ENCODE measurements at places on chromosomes 5 and 9.

DNA sequence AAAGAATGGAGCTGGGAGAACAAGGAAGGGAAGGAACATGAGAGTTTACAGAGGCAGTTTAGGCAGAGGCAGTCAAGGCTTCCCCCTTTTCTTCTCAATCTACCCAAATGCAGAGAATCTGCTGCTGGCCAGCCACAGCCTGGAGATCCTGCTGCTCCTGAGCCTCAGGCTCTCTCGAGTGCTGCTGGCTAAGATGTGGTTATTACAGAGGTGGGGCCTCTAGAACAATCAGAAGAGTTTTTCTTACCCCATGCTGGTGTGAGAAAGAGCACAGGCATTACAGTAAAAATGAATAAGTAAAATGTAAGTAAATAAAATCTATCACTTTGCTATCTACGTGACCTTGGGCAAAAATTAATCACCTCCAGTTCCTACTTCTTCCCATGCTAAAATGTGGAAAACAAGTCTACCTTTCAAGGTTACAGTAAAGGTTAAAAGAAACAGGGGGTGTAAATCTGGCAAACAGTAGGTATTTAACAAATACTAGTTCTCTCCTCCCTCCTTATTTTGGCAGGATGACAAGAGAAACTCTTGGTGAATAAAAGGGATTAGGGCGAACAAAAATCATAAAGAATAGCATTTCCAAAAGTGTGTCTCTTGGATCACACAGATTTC, 31.1 kb downstream of the FBXW11 start:
- DNase-seq = no peak

GRCh38 chr9:129868872-129869486, 33.7 kb downstream of the USP20 start:
- no peak for DNase-seq

DNA sequence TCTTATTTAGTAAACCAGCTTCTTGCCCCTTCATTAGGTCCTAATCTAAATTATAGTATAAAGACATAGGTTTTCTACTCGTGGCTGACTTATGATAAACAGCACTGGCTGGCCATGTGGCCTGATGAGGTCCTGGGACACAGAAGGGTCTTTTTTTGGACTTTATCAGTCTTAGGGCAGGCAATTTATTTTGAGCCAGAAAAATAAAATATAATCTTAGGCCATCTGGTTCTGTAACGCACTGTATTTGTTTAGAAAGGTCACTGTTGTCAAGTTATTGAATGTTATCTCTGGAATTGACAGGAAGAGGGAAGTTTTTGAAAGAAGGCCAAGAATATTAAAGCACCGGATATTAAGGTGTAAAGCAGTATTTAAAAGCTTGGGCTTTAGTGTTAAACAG, 53.9 kb downstream of the RFX3 start:
- no peak for DNase-seq

DNA sequence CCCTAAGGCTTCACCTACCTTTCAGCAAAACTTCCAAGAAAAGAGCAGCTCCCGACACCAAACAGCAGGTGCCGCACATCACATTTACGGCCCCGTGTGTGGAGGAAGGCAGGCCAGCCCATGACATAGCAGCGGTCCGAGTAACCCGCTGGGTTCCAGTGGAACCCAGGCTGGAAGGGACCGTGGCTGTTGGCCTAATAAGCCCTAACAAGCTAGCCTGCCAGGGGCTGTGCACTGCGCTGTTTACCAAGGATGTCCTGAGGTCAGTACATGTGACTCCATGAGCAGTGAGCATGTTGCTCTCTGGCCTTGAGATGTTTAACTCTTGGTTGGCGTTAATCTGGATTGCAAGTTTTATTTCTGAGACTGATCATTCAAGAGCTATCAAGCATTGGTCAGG, 131.5 kb downstream of the FSTL4 start:
- DNase-seq = no peak

GRCh38 chr9:36037549-36038122, 923 bp downstream of the RECK start:
- no peak for DNase-seq

GRCh38 chr5:33166522-33166921, 274.2 kb upstream of the TARS1 start:
- DNase-seq = no peak

DNA sequence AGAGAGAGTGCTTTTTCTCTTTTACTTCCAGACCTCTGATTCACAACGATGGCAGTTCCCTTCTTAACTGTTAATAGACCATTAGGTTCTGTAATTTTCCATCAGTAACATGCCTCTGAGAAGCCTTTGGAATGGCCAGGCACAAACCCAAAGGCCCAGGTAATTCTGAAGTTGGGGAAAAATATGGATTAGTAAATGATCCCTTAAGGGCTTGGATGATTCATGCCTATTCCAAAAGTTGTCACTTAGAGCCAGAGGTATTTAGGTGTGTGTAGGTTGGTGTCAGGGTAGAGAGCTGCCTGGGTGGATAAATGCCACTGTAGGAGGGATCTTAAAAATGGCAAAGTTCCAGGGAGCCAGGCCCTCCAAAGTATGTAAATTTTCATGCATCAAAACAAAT, 228.8 kb downstream of the PLK2 start:
- DNase-seq = no peak

DNA sequence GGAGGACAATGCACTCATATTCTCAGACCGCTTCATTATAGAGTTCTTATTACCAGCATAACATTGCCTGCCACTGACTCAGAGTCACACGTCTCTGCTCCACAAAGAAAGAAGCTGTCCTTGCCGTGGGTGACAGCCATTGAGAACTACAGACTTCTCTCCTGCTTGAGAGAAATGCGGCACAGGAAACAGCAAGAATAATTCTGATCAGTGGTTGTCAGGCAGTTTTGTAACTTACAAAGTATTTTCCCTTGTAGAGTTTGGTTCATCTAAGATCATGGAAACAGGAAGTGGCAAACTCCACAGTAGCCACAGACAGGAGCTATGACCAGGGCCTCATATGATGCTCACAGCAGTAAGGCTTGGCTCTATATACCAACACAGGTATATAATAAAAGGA, 47.0 kb downstream of the KCNV2 start:
- no peak for DNase-seq

DNA sequence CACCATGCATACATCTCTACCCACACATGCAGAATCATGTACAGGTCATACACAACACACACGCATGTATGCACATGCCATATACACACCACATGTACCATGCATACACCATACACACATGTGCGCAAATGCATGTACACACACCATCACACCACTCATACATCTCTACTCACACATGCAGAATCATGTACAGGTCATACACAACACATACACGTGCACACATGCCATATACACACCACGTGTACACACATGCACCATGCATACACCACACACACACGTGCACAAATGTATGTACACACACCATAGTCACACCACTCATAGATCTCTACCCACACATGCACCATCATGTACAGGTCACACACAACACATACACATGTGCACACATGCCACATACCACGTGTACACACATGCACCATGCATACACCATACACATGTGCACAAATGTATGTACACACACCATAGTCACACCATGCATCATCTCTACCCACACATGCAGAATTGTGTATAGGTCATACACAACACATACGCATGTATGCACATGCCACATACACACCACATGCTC, 14.0 kb downstream of the GRIN1 start:
- no peak for DNase-seq

GRCh38 chr5:1329111-1329579, 15.8 kb downstream of the CLPTM1L start:
- no peak for DNase-seq

DNA sequence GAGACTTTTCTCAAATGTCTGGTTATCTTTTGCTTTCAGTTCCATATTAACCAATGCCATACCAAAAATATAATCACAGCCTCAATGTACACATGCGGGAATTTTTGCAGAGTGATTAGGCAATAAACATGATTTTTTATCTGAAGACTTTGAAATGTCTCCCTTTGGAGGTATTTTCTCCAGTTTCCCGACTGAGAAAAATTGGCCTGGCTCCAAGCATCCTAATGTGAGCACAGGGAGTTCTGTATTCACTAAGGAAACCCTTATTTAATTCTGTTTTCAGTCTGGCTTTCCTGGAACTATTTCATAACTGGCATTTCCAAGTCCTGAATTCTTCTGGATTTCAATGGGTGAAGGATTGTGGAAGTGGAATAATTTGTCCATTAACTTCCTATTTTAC, 8.5 kb downstream of the HCN1 start:
- DNase-seq = no peak

- DNase-seq = no peak
Measured at GRCh38 chr9:131747352-131747751, 7.5 kb upstream of the RAPGEF1 start.

- no peak for DNase-seq
Measured at GRCh38 chr9:20358207-20358606, 264.1 kb downstream of the MLLT3 start.

DNA sequence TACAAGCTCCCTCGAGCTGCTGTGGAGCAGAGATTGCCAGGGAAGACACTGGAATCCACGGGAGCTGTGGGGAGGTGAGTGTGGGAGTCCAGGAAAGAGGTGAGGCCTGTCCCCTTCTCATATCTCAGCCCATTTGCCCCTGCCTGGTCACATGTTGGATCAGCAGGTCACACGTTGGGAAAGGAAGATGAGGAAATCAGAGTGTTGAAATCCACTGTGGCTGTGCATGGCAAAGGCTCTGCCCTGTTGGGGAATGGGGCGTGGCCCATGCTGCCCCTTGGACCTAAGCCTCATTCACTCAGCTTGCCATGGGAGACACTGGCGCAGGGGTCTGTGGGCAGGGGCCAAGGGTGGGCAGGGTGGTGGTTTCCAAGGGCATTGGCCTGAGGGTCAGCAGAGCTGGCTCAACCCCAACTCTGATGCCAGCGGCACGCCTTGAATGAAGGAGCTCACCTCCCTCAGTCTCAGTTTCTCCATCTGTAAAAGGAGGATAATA, 85.4 kb upstream of the CPEB4 start:
- no peak for DNase-seq

GRCh38 chr5:173178369-173178910, 34.1 kb downstream of the BNIP1 start:
- no peak for DNase-seq

DNA sequence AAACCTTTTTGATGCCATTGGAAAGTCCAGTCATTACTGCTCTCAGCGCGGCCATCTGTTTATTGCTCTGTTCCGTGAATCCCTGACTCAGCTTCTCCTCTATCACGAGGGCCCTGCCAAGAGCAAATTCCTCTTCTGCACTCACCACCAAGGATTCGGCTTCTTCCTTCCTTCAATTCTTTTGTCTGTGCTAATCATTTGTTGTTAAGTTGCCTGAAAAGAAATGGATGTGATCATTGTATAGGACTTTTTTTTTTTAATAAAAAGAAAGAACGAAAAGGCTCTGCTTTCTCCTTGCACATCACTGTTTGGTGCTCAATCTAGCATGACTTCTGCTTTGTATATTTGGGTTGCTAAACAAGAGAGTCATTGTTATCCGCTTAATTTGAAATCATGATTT, 128.7 kb upstream of the PIK3R1 start:
- peak; percentile 76 for DNase-seq

GRCh38 chr9:96686638-96687335, 31.7 kb upstream of the PRXL2C start:
- peak; percentile 19 for DNase-seq

DNA sequence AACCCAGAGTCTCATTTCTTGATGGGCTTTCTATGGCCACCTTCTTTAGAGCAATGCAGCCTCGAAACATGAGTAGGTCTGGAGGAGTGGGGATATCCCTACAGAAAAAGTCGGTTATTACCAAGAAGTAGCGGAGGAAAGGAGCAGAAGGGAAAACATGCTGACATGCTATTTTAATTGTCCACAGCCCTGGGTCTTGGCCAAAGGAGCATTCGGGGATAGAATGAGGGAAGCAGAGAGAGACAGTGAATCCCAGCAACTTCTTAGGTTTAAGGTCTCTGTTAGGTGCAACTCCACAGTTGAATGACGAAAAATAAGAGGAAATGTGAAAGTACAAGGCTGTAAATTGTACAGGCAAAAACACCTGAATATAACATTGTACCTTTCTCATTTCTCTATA, 506.7 kb upstream of the CDH18 start:
- DNase-seq = no peak

GRCh38 chr5:73274881-73275663, 102.1 kb downstream of the TMEM174 start:
- DNase-seq = no peak

DNA sequence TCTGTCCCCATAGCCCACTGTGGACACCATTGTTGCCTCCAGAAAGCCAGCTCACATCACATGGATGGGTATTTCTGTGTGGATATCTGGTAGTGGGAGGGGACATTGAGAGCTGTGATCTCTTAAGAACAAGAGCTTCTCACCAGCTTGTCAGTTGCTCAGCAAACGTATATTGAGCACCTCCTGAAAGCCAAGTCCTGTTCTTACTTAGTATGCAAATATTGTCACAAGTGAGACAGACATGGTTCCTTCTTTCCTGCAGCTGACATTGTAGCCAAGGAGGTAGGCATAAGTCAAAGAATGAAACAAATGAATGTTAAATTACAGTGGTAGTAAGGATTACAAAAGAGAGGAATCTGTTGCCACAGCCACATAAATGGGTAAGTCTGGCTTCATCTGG, 3.8 kb downstream of the TCOF1 start:
- no peak for DNase-seq

GRCh38 chr9:13705918-13706317, 426.4 kb upstream of the MPDZ start:
- peak; percentile 87 for DNase-seq

DNA sequence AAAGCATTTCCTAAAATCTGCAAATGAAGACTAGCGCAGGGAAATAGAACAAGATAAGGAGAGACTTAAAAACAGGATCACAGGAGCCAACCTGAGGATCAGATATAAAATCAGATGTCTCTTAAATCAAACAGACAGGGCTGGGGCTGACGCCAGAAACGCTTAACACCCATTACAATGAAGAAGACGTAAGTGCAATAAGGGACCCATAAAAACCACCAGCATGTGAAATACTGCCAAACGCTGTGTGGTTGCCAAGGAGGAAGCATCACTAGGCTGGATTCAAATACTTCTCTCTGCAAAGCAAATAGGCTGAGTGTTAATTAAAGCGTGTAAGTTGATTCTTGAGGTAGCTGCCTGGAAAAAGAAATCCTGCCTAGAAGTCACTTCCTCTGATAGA, 74.4 kb upstream of the ATP10B start:
- DNase-seq = no peak

- no peak for DNase-seq
Measured at GRCh38 chr9:119304555-119304954, 64.7 kb downstream of the BRINP1 start.

- DNase-seq = no peak
Measured at GRCh38 chr5:6535594-6535993, 86.9 kb downstream of the UBE2QL1 start.
